ENCODE measurements at places on chromosomes 4 and X.

- DNase-seq: no peak
Measured at GRCh38 chr4:184853436-184853835, 27.7 kb upstream of the ACSL1 start.

DNA sequence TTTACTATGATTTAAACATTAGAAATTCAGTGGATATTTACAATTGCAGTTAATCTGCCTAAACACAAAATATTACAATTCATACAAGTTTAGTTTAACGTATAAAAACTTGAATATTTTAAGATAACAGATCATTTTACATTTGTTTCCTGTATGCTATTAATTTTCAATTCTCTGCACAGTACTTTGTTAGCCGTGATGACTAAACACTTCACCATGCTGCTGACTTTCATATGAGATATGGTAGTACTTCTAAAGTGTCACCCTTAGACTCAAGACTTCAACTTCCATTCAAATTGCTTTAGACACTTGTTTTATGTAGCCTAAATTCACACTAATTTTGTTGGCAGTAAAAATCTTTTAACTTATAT lies 1646.4 kb upstream of the ADGRL3 start:
- DNase-seq: no peak

- no peak for DNase-seq
Measured at GRCh38 chrX:141732031-141732430, 33.5 kb upstream of the SPANXD start.

DNA sequence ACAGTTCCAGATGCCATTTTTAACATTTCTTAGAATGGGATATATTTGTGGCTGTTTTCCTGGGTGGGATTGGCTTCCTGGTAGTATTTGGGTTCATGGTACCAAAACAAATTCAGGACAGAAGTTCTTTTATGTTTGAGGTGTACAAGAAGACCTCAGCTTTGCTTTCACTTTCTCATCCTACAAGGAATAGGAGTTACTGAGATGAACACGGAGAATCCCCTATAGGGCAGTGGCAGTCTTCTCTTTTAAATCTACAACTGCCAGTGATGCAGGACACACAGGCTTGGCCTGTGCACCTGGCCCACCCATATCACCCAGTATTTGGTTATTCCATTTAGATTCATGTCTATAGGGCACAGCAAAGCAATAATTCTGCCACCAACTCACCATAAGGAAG lies 35.2 kb downstream of the SLC10A7 start:
- DNase-seq: no peak

GRCh38 chr4:180953572-180953971 lies 1289.6 kb upstream of the TENM3 start:
- no peak for DNase-seq

GRCh38 chr4:120139392-120139791 lies 72.7 kb upstream of the MAD2L1 start:
- no peak for DNase-seq

DNA sequence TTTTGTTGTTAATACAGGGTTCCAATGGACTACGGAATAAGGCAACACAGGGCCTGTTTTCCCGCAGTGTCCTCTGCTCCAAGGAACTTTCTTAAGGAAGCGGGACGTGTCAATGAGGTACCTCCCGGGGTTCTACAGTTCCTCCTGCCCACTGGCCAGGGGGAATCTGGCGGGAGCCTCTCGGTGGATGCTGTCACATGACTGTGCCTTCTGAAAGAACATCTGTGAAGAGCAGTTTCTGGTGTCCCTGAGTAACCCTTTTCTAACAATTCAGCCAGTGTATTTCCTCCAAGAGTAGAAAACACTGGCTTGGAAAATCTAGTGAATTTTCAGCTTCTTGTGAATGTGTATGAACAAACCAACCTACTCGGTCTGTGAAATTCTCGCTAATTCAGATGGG lies 32.7 kb downstream of the MFAP3L start:
- no peak for DNase-seq

- DNase-seq: no peak
Measured at GRCh38 chr4:85812776-85813175, 337.8 kb downstream of the ARHGAP24 start.

DNA sequence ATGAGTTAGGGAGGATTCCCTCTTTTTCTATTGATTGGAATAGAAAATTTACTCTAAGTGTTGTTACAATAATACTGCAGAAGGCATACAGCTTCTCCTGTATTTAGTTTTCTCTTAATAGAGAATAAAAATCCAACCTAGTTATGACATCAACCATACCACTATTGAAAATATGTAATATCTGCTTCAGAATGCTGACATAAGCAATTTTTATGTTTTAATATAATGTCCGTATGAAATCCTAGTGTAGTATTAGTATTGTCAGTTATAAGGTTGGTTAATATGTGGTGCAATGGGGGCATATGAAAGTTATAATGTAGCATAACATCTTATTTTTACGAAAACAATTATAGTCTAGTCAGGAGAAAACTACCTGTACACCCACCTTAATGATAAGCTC lies 68.2 kb downstream of the HEPH start:
- DNase-seq: no peak

GRCh38 chr4:180571516-180572055 lies 1671.6 kb upstream of the TENM3 start:
- no peak for DNase-seq

GRCh38 chr4:54941994-54942552 lies 183.3 kb downstream of the KDR start:
- DNase-seq: no peak

DNA sequence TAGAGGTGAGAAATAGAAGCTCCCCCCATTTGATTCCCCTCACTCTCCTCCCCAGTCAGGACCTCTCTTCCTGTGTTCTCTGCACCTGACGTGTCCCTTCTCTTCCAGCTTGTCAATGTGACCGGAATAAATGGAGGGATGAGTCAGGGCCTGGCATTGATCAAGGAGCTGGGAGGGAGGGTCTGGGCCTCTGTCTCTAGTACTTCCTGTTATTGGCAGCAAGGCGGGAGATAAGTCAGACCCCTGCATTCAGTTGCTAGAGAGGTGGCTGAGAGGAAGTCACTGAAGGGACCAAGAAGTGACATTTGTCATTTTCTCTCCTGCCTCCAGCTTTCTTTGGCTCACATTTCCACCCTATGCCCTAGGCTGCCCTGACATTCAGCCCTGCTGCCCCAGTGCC lies 35.1 kb upstream of the ZNF41 start:
- DNase-seq: no peak

GRCh38 chr4:128228845-128229795 lies 58.5 kb downstream of the PGRMC2 start:
- DNase-seq: no peak

DNA sequence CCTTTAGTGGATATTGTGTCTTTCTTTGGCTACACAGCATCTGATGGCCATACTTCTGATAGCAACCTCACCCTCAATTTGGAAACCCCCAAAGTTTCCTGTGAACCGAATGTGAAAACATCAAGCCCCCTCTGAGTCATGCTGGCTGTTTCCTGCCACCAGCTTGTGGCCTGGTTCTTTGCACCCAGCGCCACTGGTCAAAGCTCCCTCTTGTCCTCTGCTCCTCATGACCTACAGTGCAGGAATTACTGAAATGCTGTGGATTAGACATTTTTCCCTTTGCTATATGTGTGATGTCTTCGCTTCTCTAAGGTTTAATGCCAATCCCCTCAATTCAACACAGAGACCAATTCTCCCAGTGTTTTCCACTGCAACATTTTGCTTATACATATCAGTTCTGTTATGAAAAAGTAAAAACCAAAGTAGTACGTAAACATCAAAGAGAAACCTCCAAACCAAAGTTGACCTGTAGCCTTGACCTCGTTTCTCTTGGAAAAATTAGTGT lies 224.0 kb upstream of the TENM3 start:
- no peak for DNase-seq

DNA sequence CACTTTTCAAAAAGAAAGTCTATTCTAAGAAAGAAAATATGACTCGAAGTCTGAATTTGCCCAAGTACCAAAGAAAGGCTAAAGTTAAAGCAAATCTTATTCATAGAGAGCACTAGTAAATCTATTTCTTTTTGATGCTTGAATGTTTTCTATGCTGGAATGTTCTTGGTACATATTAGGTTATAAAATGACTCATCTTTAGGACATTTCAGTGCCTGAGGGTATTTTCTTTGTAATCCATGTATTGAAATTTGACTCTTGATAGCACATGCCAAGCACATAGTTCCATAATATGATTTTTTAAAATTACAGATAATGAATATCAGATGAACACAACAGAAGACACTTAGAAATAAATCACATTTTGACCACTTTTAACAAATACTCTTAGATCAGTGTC lies 232.8 kb downstream of the TRIML1 start:
- DNase-seq: no peak

DNA sequence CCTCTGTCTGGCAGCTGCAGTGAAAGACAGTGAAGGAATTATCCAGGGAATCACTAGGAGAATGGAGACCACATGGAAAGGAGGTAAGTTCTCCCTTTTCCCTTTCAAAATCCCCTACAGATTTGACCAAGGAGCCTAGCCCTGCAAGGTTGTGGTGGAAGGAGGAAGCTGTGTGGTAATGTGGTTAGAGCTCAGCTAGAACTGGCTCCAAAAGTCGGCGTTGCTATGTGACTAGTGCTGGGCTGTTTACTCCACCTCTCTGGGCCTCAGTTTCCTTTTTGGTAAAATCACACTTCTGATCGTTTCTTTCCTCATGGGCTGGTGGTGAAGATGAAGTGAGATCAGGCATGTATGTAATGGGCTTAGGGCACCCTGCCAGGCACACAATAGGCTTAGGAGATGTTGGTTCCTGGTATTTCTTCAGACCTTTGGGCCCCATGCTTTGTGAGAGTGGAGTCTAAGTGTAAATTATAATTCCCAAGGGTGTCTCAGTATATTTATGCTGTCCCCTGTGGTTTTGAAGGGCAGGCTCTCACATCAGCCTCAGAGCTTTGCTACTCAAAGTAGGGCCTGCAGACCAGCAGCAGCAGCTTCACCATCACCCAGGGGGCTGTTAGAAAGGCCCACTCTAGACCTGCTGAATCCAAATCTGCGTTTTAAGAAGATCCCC lies 183.7 kb upstream of the BCOR start:
- no peak for DNase-seq

DNA sequence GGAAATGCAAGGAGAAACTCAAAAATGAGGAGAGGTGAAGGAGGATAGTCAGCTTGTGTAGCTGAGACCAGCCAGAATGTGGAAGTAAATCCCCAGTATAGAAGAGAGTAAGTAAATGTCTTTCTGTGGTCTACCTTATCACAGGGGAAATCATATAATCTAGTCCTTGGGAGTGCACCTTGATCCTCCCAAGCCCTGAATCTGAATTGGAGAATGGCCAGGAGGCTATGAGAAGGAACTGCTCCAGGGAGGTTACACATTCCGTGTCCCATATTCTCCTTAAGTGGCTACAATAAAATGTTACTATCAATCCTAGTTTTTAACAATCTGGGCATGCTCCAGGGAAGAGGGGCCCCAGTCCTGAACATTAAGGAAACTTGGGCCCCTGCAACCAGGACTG lies 10.8 kb downstream of the AGTR2 start:
- DNase-seq: no peak

GRCh38 chr4:47703008-47703407 lies 134.9 kb downstream of the CORIN start:
- DNase-seq: no peak

DNA sequence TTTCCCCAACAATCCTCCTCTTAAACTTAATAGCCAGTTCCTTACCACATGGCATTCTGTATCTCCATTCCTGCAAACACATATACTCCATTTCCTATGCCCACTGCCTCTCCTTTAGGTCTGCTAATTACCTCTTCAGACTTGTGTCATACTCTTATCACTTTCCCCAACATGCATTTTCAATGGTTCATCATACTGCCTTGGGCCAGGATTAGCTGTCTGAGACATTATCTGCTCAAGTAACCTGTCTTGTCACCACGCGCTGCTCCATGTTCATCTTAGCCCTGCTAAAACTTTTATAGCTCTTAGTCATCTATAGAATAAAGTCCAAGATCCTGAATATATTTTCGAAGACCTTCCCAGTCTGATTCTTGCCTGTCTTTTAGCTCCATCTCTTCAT lies 224.1 kb upstream of the GK2 start:
- DNase-seq: no peak

GRCh38 chrX:149296092-149296491 lies 209.0 kb downstream of the IDS start:
- no peak for DNase-seq

- DNase-seq: no peak
Measured at GRCh38 chr4:109185548-109185947, 116.9 kb downstream of the COL25A1 start.

- no peak for DNase-seq
Measured at GRCh38 chr4:68416591-68416990, 30.7 kb upstream of the TMPRSS11E start.

DNA sequence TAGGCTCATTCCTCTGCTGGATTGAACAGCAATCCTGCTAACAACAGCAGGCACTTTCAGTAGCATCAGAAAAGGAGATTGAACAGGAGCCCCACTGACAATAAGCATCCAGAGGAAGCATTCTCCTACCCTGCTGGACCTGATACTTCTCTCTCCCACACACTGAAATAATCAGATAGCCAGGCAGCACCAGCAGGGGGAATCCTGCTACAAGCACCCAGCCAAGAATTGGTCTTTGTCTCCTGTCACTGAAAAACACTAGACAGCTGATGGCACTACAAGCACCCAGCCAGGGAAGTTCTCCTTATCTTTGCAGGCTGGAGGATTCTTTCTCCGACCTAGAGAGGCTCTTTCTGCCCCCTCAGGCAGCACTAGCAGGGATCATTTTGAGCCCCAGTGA lies 444.3 kb upstream of the GRIA3 start:
- no peak for DNase-seq

DNA sequence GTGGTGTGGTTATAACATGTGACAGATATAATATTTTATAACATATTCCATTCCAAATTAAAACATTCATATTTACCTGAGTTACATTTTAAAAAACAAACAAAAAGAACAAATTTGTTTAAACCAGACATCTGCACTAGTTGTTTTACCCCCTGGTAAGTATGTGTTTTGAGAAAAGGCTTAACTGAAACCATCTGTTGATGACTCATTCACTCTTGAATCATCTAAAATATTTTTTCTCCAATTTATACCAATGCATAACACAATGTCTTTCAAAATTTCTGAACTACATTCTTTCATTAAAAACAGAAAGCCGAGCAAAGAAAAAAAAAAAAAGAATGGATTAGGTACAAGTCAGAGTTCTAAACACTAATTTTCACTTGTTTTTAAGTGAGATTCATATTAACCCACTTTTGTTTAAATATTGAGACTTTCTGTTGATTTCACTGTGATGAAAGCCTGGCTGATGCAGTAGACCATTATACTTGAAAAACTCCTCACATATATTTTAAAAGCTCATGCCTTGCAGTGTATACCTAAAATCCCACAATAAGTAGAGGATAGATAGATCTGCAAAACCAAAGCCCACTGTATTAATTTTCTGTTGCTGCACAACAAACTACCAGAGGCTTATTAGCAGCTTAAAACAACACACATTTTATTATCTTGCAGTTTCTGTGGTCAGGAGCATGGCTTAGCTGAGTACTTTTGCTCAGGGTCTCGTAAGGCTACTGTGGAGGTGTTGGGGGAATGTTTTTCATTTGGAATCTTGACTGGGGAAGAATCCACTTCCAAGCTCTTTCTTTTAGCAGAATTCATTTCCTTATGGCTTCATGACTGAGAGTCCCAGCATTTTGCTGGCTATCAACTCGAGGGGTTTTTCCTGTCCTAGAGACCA lies 221.5 kb downstream of the PCDH18 start:
- no peak for DNase-seq
